HFFc6 (cell line): ENCODE measurements at places on chromosomes 3 and 15.

DNA sequence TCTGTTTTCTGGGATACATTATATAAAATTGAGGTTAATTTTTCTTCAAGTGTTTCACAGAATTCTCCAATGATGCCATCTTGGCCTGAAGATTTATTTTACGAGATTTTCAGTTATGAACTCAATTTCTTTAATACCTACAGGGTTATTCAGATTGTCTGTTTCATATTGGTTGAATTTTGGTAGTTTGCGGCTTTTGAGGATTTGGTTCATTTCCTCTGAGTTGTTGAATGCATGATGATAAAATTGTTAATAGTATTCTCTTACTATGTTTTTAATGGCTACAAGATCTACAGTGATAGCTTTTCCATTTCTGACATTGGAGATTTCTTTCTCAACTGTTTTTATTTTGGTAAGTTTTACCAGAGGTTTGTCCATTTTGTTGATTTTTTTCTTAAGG lies 63.9 kb upstream of the PTPRG start:
- H3K4me3 ChIP-seq, result no peak overlapping the region
- H3K27me3 ChIP-seq, result peaks cover 6% of the 10 kb centered on the region; the same call in 1 of the 2 replicates
- no peaks in the 10 kb centered on the region for H3K4me1 ChIP-seq
- H3K36me3 ChIP-seq, result no peaks in the 10 kb centered on the region

DNA sequence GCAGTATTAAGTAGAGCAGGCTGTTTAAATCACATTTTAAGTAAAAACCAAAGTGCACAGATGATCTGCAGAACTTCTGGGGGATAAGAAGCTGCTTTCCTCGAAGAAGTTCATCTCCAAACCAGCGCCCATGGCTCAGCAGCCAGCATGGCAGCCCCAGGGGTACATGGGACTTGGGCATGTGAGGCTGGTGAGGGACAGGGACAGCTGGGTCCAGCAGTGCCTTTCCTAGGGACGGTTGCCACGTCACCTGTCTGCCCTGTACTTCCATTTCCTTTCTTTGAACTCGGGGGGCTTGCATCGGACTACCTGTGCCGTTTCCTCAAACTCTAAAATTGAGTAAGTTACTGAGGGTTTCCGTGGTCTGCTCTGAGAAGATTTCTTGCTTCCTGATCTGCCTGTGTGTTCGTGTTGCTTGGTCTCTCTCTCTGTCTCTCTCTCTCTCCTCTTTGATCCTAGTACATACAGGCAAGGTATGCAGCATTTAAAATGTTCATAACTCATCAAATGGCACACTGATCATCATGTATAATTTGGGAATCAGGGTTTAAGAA lies 67.6 kb downstream of the IGF1R start:
- H3K4me1 ChIP-seq, result peaks cover 72% of the 10 kb centered on the region
- H3K27me3 ChIP-seq, result peaks cover 2% of the 10 kb centered on the region; the same call in 1 of the 2 replicates
- H3K4me3 ChIP-seq, result no peak overlapping the region
- peaks cover 16% of the 10 kb centered on the region for H3K36me3 ChIP-seq

GRCh38 chr3:6921066-6921465 lies 60.2 kb downstream of the GRM7 start:
- H3K27ac ChIP-seq, result no peak overlapping the region
- H3K27me3 ChIP-seq, result no peaks in the 10 kb centered on the region
- no peaks in the 10 kb centered on the region for H3K36me3 ChIP-seq
- no peak overlapping the region for H3K4me3 ChIP-seq

DNA sequence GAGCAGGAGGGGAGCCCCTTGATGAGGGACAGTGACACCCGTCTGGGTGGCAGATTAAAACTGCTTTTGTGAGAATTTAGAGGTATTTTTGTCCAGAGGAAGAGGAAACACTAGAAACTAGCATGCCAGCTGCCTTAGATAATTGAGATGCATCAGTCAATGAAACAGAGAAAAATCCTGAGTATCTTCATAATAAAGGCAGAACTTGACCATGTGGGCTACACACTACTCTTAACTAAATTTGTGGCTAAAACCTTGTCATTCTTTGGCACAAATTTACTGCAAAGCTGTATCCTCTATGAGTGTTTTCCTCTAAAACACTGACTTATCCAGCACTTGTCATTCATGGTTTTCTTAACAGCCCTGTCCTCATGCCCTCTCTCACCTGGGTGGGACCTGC lies 259.7 kb upstream of the TPM1 start:
- peaks cover 73% of the 10 kb centered on the region for H3K4me1 ChIP-seq
- no peak for DNase-seq
- no peaks in the 10 kb centered on the region for H3K27me3 ChIP-seq
- no peak overlapping the region; the same call in none of the 2 replicates for H3K4me3 ChIP-seq

DNA sequence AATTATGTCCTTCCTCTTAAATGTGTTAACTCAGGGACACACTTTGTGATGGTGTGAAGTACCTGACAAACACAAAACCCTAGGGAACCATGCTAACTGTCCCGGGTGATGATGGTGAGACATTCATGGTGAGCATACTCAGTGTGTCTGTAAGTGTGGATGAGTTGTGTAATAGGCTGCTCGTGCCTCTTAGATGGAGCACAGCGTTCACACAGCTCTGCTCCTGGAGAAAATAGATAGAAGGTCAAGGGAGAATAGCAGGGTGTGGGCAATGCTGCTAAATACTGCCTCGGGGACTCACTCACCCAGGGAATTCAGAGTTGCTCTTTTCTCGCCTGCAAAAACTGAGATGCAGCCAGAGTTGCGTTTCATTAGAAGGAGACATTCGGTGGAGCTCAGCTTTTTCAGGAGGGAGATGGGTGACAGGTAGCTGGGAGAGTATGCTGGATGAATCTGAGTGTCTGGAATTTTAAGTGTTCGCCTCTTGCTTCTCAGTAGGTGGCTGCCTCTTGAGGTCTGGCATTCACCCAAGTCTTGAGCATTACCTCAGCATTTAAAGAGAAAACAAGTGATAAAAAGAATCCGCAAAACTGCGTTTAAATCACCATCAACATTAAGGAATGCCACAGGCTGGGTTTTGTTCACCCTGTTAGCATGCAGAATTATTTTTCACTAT lies 813.2 kb downstream of the AGBL1 start:
- no peak overlapping the region for H3K27ac ChIP-seq
- no peak overlapping the region for H3K4me3 ChIP-seq
- DNase-seq, result no peak

GRCh38 chr3:10205451-10206165 lies 40.9 kb downstream of the IRAK2 start:
- peak overlapping the region; percentile 61 for H3K4me3 ChIP-seq
- no peaks in the 10 kb centered on the region; the same call in 1 of the 2 replicates for H3K27me3 ChIP-seq
- peaks cover 40% of the 10 kb centered on the region for H3K4me1 ChIP-seq
